Lung (tissue), 17 donors: ENCODE measurements at places on chromosomes 11 and 22. TPM values are rescaled to one million over a fixed set of nuclear protein-coding genes. Genes with fewer than 3 reads are reported as not detected.

DNA sequence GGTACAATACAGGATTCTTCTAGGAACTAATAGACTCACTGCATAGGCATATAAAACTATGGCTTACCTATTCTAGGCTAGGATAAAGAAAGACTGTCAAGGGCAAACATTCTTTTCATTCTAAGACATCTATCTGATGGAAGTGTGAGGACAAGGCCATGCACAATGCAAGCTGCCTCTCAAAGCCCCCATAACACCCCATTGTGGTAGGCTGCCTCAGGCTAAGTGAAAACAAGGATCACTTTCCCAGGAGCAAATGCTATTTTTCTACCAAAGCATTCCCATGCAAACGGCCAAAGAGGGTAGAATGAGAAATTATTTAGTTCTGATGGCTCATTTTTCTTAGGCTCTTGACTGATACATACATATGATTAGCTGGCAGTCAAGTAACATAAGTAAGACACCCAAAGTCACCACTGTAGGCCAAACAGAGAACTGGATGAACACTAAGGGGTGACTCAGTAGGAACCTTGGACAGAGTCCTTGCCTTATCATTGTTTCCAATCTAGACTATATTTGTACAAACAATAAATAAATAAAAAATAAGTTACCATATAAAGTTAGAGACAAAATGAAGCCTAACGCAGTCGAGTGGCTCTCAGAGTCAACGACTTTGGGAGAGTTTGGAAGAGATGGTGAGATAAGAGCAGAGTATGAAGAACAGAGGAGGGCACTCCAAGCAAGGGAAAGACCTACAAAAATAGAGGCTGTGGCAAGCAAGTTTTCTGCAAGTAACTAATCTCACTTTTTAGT, 303.6 kb downstream of the SBF2 start:
- DNase-seq, result peak; percentile 24

GRCh38 chr11:44955015-44955738, 4.5 kb upstream of the TP53I11 start:
- DNase-seq, result peak; percentile 72

The OR51B5 gene
- total RNA-seq, result 0.52 TPM

DNA sequence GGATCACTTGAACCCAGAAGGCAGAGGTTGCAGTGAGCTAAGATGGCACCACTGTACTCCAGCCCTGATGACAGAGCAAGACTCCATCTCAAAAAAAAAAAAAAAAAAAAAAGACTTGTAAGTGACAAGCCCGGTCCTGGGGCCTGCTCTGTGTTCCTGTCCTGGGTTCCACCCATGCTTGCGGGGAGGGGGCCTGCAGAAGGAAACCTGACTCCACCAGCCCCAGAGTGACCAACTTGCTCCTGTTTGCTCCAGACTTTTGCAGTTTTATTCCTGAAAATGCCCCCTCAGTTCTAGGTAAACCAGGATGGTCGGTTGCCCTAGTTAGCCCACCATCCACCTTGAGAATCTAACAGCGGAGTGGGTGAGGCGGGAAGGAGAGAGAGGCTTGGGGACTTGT, 10.1 kb upstream of the LRP5 start:
- DNase-seq, result no peak

GRCh38 chr11:2101171-2101675, 38.0 kb downstream of the IGF2 start:
- DNase-seq, result no peak

The MS4A6A gene
- 106 TPM for total RNA-seq

GRCh38 chr11:95700471-95700817, 89.1 kb downstream of the FAM76B start:
- DNase-seq, result no peak
